ENCODE measurements at places on chromosomes 4 and X. TPM values are rescaled to one million over a fixed set of nuclear protein-coding genes. Genes with fewer than 3 reads are reported as not detected.

DNA sequence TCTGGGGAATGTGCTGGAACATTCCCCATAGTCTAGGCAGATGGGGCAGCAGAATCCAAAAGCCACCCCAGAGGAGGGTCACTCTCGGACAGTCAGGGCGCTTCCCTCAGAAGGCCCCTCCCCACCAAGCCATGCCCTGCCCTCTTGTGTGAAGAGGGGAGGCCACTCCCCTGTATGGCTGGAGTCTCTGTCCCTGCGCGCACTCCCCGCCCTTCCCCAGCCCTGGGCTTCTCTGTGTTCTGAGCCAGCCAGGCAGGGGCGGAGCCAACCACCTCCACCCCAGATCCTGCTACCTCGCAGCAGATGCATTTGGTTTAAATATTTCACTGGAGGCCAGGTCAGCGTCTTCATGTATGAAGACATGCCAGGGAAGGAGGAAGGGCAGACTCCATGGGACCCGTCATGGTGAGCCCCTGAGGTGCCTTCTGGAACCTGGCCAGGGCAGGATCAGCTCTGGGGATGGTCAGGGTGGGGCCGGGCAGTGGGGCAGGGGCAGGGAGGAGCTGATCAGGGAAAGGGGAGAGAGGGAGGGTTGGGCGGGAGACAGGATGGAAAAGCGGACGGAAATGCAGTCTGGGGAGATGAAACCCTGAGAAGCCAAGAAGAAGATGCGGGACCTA, 107.3 kb downstream of the ADRA2C start:
- no peak for DNase-seq

DNA sequence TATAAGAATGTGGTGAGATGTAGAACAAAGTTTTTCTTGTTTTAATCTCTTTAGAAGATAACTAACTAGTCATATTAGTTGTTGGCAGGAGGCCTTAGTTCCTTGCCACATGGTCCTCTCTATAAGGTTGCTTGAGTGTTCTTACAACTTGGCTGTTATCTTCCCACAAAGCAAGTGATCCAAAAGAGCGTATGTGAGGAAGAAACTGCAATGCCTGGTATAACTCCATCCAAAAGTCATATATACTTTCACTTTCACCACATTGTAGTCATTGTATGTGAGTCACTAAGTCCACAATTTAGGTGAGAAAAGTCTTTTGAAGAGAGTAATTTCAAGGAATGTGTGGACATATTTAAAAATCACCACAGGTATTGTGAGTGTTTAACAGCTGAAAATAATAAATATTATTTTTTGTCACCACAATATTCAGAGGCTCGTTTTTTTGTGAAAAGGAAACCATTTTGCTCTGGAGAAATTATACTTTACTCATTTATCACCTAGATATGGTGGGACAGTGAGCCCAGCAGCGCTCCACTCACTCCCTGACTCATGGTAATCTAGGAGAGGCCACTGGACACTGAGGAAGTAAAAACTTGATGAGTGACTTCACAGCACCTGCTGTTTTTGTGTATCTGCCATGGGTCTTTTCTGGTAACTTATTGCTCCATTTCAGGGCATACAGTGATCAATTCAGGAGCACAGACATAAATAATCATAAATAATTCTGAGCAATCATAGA, 369.4 kb upstream of the NDST3 start:
- peak; percentile 27 for DNase-seq

Gene GPAT3
- 0.30 TPM for total RNA-seq

Gene CNGA1
- total RNA-seq: not detected

All from MCF 10A (cell line).